ENCODE measurements at places on chromosomes 12 and 14.
A peak's percentile ranks its signal among the peaks of the same experiment; 100 is the strongest.

DNA sequence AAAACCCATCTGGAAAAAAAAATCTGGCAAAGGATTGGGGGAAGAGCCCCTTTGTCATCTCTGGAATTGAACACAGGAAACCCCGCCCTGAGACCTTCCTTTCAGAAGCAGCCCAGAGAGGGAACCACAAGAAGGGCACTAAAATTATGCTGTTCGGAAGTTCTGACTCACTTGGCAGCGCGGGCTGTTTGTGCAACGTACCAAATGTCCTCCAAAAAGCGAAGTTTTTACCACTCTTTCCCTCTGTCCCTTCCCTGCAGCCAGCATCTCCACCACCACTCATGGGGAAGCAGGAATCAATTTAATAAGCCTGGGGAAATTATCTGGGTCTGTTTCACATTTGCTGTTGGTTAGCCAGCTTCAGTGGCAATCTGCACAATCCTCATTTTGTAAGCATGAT, 3.2 kb upstream of the SYNE3 start:
- DNase-seq = no peak

- no peak for DNase-seq
Measured at GRCh38 chr12:78038986-78039385, 208.3 kb downstream of the NAV3 start.

- DNase-seq = no peak
Measured at GRCh38 chr12:45582986-45583659, 146.4 kb upstream of the ARID2 start.

- DNase-seq = no peak
Measured at GRCh38 chr12:42208574-42208973, 29.5 kb downstream of the YAF2 start.

- no peak for DNase-seq
Measured at GRCh38 chr12:128205145-128205544, 61.8 kb upstream of the TMEM132C start.

- peak; percentile 10 for DNase-seq
Measured at GRCh38 chr12:6605421-6606330, 1.5 kb downstream of the CHD4 start.

DNA sequence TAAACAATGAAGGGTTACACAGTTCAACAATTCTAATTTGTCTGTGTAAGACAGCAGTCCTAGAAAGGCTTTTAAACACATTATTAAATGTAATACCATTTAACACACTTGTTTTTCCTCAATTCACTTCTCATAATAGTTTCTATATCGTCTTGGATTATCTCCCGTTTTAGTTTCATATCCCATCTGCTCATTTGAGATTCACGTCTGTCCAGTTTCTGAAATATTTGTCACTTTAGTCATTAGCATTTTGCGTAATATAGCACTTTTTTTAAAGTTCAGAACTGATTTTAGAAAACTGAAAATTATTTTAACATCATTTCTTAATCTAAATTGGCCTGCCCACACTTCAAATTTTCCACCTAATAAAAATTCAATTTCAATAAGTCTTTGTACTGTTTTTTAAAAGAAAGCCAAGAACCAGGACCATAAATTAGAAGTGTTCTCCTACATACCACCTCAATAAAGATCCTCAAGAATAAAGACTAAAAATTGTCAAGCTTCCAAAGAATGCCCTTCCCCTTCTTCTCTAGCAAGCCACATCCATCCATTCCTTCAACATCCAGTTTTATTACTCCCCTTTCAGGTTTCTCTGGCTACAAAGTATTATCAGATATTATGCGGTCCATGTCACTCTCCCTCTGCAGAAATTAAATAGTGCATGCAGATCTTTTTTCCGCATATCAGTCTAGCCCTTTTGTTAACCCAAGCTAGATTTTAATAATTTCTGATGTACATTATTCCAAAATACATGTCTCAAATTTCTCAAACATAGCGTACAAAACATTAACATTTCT, 11.9 kb downstream of the MED13L start:
- DNase-seq = no peak

- no peak for DNase-seq
Measured at GRCh38 chr14:21299562-21300130, 19.8 kb downstream of the RPGRIP1 start.

DNA sequence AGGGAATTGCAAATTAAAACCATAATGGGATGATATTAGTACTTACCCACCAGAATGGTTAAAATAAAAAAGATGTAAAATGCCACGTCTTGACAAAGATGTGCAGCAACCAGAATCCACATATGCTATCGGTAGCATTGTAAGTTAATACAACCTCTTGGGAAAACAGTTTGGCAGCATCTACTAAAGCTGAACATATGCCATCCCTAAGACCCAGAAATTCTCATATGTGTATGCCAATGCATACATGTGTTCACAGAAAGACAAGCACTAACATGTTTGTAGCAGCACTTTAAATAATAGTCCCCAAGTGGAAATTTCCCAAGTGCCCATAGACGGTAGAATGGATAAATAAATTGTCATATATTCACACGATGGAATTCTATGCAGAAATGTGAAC, 28.3 kb upstream of the SLC5A8 start:
- DNase-seq = no peak

GRCh38 chr12:66925083-66925482, 246.2 kb upstream of the GRIP1 start:
- DNase-seq = no peak

GRCh38 chr14:54348001-54348611, 48.7 kb upstream of the CDKN3 start:
- peak; percentile 78 for DNase-seq

DNA sequence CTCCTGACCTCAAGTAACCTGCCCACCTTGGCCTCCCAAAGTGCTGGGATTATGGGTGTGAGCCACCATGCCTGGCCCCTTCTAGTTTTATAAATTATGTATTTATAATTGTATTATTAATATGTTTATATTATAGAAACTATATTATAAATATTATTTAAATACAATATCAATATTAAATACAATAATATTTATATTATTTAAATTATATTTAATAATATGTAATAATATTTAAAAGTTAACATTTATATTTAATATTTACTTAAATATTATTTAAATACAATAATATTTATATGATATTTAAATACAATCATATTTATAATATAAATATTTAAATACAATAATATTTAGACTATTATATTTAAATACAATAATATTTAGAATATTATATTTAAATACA, 20.0 kb downstream of the SDR9C7 start:
- DNase-seq = no peak

- DNase-seq = no peak
Measured at GRCh38 chr12:69405566-69405865, 46.0 kb downstream of the YEATS4 start.

GRCh38 chr14:51207621-51208020, 32.4 kb upstream of the TMX1 start:
- DNase-seq = peak; percentile 41

DNA sequence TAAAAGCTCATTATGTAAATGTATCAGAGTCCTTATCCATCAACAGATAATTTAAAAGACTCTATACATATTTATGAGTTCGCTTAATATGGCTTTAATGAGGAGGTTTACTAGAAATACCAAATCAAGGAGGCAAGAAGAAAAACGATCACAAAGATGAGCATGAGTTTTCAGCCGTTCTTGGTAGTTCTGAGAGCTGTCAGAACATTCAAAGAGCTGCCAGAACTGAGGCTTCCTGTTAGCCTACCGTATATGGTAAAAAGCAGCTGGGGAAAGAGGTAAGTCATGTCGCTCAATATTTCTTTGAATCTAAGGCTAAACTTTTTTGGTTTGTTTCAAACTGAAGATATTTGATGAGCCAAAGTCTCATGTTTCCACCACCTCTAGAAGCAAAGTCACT, 115.3 kb upstream of the PLXNC1 start:
- no peak for DNase-seq

DNA sequence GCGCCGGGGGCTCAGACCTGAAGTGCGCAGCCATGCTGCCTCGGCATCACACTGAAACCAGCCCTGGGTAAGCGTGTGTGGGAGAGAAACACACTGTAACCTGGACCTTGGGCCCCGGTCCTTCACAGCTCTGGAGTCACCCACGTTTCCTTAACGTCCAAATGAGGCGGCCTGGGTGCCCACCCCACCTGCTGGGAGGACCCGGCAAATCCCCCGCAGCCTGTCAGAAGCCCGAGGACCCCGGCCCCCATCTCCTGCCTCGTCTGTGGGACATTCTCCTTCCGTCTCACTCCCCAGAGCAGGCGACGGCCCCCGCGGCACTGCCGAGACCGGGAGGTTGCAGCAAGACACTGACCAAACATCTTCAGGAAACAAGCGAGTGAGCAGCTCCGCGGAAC, 66.5 kb upstream of the GALNT9 start:
- DNase-seq = no peak

DNA sequence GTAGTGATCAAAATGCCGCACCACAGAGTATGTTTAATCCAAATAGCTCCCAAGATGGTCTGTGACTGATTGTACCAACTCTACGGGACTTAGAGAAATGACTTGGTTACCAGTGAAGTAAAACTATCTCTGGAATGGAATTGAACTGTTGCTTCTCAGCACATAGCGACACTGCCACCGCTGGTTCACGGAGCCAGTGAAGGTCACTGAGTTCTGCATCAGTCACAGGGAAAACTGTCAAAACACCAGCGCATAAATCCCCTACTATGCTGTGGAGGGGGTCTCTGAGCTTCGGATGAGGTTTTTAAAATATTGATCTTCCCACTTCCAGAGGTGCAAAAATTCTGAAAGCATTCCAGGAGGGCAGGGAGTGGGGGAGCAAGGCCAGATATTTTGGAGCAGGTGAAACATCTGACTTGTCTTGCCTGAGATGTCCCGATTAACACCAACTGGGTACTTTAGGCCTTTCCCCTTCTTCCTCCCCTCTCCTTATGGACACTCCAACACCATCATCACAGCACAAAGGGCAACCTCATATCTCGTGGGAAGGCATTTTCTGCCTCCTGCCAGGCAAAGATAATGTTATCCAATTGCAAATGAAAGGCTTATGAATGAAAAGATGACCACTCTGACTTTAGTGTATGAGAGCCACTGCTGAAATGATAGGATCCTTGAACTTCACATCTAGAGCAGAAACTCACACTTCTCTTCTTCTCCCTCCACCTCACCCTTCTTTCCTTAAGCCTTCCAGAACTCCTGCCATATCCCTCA, 2.0 kb upstream of the PLXNC1 start:
- no peak for DNase-seq

DNA sequence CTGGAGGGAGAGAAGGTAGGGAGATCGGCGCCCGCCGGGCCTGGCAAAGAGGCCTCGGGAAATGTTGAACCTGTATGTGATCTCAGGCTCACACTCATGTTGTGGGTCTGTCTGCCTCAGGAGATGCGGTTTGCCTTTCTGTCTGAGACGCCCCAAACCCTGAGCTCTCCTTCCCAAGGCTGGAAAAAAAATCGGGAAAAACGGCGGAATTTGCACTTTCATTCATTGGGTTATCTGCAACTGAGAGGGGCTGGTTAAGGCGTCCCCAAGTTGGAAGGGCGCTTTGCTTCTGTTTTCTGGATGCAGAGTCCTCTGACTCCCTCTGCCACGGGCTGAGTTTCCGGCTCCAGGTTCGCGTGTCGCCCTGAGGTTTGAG, 5.0 kb upstream of the HOXC9 start:
- peak; percentile 61 for DNase-seq

GRCh38 chr14:51650716-51651387, 858 bp upstream of the FRMD6 start:
- no peak for DNase-seq

- no peak for DNase-seq
Measured at GRCh38 chr14:30078811-30079402, 151.3 kb upstream of the PRKD1 start.

- DNase-seq = no peak
Measured at GRCh38 chr12:70692681-70693288, 55.6 kb upstream of the PTPRB start.

DNA sequence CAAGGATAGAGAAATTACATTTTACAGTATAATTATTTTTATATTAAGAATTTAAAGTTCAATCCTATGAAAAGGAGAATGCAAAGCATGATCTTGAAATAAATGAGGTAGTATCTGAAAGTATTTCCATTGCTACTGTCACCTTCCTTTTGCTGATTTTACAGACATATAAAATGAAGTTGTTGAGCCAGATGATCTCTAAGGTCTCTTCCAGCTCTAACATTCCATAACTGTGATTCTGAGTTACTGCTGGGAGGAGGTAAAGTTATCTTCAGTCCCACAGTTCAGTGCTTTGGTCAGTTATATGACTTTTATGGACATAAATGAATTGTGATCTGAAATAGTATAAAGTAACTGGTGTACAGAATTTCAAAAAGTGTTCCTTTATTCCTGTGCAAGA, 52.8 kb downstream of the SLC38A6 start:
- no peak for DNase-seq

GRCh38 chr14:36176524-36176923, at the start of gene PTCSC3:
TSS of gene PTCSC3 (minus strand) at chr14:36176722.
- DNase-seq = no peak

DNA sequence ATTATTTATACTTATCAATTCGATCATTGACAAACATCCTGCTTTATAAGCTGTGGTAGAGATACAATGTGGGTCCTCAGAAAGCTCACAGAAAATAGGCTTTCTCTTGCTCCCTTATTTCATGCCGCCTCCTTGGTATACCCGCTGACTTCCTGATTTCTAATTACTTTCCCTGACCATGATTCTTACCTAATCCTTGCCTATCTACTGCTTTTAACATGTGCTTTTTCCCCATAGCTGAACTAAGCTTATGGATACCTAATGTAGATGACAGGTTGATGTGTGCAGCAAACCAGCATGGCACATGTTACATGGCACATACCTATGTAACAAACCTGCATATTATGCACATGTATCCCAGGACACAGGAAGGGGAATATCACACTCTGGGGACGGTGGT, 65.1 kb downstream of the ITPR2 start:
- DNase-seq = no peak

DNA sequence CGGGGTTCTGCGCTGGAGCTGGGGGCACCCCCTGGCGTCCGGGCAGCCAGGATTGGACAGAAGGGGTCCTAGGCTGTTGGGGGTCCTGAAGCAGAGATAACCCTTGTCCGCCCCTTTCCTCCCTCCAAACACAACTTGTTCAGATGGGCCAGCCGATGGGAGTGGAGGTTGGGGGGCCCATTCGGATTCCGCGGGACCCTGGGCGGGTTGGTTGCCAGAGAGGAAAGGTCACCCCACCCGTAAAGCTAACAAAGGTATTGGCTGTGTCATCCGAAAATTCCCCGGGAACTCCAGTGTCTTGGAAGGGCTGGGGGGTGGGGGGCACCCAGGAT, 1.3 kb downstream of the FAM222A start:
- DNase-seq = no peak

GRCh38 chr14:41548666-41549065, 58.0 kb upstream of the LRFN5 start:
- DNase-seq = peak; percentile 8

GRCh38 chr12:57765698-57766463, 997 bp downstream of the CYP27B1 start:
- DNase-seq = no peak

- no peak for DNase-seq
Measured at GRCh38 chr12:13088496-13088895, 15.0 kb downstream of the GSG1 start.

Measured in NCI-H1092 treated with DMSO at 0.1 percent for 48 hours (cell line).